ENCODE measurements at places on chromosomes 5 and 9. TPM values are rescaled to one million over a fixed set of nuclear protein-coding genes. Genes with fewer than 3 reads are reported as not detected.

TAL2 gene
- not detected for total RNA-seq

ABL1 gene
- 84.0 TPM for total RNA-seq

LTC4S gene
- 0.43 TPM for total RNA-seq

IL3 gene
- total RNA-seq = not detected

TMEM250 gene
- 37.8 TPM for total RNA-seq

FUBP3 gene
- 40.3 TPM for total RNA-seq

SNCAIP gene
- total RNA-seq = 23.0 TPM

CARTPT gene
- total RNA-seq = not detected

OLFM1 gene
- 0.43 TPM for total RNA-seq

PCDHGA2 gene
- 1.1 TPM for total RNA-seq

S1PR3 gene
- total RNA-seq = 22.7 TPM

HAND1 gene
- total RNA-seq = not detected

PROB1 gene
- total RNA-seq = 1.7 TPM

SPAG8 gene
- 0.13 TPM for total RNA-seq

RALGPS1 gene
- 3.7 TPM for total RNA-seq

NR5A1 gene
- total RNA-seq = not detected

CD180 gene
- not detected for total RNA-seq

GCNT4 gene
- total RNA-seq = 0.07 TPM

TERT gene
- total RNA-seq = under 0.01 TPM

DPYSL3 gene
- 127 TPM for total RNA-seq

Data from thoracic aorta endothelial cell (primary cell).